ENCODE measurements at places on chromosomes 6 and 20.

DNA sequence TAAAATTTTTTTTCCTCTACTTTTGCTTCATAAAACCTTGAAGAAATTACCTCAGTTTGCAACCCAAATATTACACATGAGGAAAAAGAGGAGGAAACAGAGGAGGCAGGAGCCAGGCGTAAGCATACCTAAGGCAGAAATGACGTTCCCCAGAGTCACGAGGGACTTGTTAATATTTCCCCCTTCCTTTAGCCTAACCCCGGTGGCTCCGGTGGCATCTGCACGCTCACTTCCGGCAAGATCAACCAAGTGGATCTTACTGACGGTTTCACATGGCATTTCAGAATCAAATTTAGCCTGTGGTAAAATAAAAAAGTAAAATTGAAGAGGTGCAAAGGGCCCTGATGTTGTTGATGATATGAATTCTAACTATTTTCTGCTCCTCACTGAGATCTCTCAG is 67.4 kb downstream of the KIF16B start:
- no peak for DNase-seq

GRCh38 chr6:30939473-30939872 is 1.3 kb upstream of the MUCL3 start:
- DNase-seq: no peak

GRCh38 chr20:58996226-58996611 is 10.8 kb downstream of the CTSZ start:
- no peak for DNase-seq

GRCh38 chr6:56951049-56951831 is 3.7 kb upstream of the BEND6 start:
- peak; percentile 35 for DNase-seq

- DNase-seq: no peak
Measured at GRCh38 chr20:41627611-41628244, 9.6 kb upstream of the CHD6 start.

GRCh38 chr6:72580281-72580940 is 41.5 kb upstream of the KCNQ5 start:
- peak; percentile 93 for DNase-seq

DNA sequence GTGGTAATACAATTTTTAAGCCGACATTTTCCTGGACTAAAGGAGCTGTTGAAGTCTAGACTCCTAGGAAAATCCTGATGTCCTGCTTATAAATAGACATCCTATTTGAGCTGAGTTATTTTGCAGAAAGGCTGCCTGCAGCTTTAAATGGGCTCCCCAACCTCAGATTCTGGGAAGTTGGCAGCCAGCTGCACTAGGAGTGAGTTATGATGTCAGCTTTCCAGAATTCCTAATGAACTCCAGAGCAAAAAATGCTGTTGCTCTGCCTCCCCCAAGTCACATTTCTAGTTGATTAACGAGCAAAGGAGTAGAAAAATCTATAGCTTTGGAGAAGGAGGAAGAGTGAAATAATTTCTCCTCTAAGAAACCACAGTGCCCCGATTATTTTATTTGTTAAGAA is 346.3 kb upstream of the SULF2 start:
- DNase-seq: no peak

- no peak for DNase-seq
Measured at GRCh38 chr6:170505306-170505705, 47.8 kb downstream of the PSMB1 start.

GRCh38 chr6:142845624-142846458 is 99.1 kb downstream of the HIVEP2 start:
- peak; percentile 94 for DNase-seq

GRCh38 chr6:37020812-37021211 is 15.4 kb downstream of the FGD2 start:
- no peak for DNase-seq

- DNase-seq: no peak
Measured at GRCh38 chr6:90385759-90386313, 89.2 kb upstream of the BACH2 start.

- DNase-seq: no peak
Measured at GRCh38 chr6:157305670-157306653, 17.4 kb downstream of the TMEM242 start.

DNA sequence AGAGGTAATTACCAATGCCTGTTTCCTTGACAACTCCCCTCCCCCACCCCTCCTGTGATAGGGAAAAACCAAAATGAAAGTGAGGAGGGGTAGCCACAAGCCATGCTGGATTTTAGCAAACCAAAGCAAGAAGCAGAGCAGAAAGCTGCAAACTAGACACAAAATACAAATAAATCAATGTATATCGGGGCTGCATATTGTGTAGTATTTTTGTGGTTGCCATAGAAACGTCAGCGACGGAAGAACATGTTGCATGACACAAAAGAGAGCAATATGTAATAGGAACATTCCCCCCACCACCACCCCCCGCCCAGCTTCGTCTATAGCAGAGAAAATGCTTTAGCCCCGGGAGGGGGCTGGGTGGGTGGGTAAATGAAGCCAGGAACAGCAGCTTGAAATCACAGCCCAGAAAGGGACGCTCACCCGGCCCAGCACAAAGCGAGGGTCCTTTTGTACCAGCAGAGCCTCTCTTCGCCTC is 548 bp downstream of the AGPAT4 start:
- peak; percentile 75 for DNase-seq

DNA sequence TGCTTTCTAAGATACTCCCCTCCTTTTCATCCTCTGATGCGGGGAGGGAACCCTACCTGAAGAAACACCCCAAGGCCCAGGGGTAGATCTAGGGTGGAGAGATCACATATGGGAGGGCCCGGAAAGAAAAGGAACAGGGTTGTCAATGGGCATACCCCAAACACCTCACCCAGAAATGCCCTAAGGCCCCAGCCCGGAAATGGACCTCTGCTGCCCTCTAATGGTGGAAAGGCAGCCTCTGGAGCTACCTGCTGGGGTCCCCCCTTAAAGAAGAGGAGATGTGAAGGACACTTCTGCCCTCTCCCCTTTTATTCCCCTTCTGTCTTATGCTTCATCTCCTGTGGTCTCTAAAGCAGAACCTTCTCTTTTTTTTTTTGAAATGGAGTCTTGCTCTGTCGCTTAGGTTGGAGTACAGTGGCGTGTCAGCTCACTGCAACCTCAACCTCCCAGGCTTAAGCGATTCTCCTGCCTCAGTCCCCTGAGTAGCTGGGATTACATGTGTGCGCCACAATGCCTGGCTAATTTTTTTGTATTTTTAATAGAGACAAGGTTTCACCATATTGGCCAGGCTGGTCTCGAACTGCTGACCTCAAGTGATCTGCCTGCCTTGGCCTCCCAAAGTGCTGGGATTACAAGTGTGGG is 458 bp upstream of the ARMC12 start:
- DNase-seq: peak; percentile 75

DNA sequence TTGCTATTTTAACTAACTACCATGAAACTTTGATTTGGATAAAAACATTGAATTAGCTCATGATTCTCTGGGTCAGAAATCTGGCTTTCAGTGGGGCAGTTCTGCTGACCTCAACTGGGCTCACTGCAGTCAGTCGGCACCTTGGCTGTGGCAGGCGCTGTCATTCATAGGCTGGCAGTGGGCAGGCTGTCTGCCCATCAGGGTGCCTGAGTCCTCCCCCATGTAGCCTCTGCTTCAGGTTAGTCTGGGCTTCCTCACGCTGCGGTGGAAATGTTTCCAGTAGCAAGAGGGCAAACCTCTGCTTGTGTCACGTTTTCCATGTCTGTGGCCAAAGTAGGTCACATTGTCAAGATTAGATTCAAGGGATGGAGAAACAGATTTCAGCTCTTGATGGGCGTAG is 251.0 kb upstream of the TCF21 start:
- DNase-seq: no peak

- no peak for DNase-seq
Measured at GRCh38 chr6:151142676-151143075, 97.1 kb upstream of the AKAP12 start.

DNA sequence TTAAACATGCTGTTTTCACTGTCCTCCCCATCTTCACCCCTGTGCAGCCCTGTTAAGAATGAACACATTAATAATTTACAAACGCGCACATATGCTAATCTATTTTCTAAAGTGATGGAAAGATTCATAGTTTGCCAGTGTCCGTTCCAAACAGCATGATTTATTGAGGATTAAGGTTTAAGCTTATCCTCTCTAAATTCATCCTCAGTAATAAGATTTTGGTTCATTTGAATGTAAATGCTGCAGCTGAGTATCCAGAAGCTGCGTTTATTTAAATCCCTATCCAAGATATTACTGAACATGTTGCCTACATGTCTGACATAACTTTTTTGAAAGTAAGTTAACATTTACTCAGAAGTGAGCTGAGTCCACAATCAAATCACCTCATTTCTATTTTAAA is 42.8 kb upstream of the FAM135A start:
- no peak for DNase-seq

DNA sequence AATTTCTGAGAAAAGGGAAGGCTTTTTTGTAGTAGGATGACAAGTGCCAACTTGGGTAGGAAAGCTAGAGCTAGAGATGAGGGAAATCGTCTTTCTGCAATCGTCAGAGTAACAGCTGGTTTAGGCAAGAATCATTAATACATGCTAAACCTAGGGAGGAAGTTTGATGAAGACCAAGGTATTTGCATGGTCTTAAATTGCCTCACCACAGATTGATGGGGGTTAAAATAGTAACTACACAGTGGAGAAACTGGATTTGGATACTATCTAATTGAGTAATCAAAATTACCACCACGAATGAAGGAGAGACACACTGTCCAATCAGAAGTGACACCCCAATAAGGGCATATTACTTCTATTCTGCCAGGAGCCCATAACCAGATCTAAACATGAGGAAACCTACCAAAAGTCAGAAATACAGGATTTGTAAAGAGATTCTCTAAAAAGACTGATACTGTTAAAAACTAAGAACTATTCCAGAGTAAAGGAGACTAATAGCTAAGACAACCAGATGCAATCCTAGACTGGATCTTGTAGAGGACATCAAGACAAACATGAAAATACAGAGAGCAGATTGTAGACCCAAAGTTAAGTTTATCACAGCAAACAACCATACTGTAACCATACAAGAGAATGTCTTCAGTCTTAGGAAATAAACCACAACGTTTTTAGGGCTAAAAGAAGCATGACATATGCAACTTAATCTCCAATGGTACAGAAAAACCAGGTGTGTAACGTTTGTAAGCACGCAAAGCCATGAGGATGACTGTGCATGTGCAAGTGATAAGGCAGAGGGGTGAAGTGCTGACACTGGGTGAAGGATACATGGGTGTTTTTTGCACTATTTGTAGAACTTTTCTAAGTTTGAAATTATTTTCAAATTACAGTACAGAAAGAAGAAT is 21.8 kb downstream of the SNX5 start:
- DNase-seq: no peak

- no peak for DNase-seq
Measured at GRCh38 chr20:37137547-37137946, 41.6 kb upstream of the RPN2 start.

DNA sequence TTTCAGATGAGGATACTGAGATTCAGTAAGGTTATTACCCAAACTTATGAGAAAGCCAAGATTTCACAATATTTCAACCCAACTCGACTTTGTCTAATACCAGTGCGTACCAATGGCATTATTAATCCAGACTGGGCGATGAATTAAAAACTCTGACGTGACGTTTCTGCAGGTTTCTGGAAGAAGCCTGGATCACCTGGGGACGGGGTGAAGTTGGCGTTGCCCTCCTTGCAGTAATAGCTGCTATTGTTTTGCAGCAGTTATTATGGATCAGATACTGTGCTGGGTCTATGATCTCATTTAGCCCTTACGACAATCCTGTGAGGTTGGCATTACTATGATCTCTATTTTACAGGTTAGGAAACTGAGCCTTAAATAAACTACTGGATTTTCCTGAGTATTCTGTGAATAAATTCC is 569 bp upstream of the CDC5L start:
- no peak for DNase-seq

DNA sequence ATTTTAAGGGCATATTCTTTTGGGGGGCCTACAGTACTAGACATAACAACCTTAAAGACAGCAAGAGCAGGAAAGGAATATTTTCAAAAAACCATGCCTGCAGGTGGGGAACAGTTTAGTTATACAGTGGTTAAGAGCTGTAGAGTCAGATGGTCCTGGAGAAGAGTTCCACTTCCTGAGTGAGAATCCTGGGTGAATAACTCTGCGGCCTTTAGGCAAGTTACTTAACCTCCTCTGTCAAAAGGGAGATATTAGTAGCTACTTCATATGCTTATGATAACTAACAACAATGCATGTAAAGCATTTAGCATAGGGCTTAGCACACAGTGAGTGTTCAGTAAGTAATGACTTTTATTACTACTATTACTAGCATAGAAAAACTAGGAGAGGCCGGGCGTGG is 119.2 kb upstream of the TAB2 start:
- DNase-seq: no peak

- DNase-seq: peak; percentile 95
Measured at GRCh38 chr6:111750753-111751673, 122.2 kb downstream of the FYN start.

- DNase-seq: peak; percentile 47
Measured at GRCh38 chr20:11057624-11058023, 383.8 kb upstream of the JAG1 start.

DNA sequence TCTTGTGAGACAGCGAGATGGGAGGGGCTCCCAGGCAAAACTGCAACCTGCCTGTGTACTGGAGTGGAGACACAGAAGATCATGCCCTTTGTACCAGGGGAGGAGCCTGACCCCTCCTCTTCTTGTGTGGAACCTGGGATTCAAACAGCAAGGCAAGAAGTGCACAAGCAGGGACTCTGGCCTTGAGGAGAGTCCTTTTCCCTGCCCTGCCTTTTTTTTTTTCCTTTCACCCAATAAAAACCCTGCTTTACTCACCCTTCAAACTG is 251.8 kb upstream of the OPRM1 start:
- DNase-seq: no peak

- peak; percentile 4 for DNase-seq
Measured at GRCh38 chr6:54846857-54847674, 495 bp downstream of the FAM83B start.

DNA sequence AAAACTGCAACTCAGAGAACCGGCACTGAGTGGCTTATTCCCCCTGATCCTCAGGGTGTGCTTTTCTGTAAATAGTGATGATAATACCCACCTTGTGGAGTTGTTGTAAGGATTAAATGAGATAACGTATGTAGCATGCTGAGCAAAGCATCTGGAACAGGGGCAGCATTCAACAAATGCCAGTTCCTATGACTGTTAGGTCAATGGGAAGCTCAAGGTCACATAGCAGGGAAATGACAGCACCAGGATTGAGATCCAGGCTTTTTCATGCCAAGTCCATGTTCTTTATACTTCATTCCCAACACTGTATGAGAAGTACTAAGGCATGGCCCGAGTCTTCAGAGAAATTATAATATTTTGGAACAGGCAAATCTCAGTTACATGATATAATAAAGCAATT is 5.1 kb downstream of the RCAN2 start:
- DNase-seq: no peak

Measured in cardiac fibroblast (primary cell).